ENCODE measurements at places on chromosomes 12 and 14.
A peak's percentile ranks its signal among the peaks of the same experiment; 100 is the strongest.

DNA sequence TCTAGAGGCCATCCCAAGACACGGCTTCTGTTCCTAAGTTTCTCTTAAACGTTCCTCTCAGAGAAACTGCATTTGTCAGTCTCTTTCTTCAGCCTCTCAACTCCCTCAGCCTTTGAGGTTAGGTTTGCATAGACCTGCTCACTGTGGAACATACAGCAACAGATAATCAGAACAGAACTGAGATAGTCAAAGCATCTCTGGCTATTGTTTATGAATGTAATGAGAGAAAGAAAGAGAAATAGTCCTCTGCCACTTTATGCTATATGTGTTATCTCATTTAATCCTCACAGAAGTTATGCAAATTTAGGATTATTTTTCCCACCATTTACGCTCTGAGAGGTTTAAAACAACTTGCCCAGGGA is 190.6 kb downstream of the PHLDA1 start:
- H3K27me3 ChIP-seq, result peaks cover 7% of the 10 kb centered on the region
- H3K36me3 ChIP-seq, result no peaks in the 10 kb centered on the region
- no peak overlapping the region for H3K4me3 ChIP-seq
- DNase-seq, result no peak
- no peak overlapping the region for H3K27ac ChIP-seq
- H3K4me1 ChIP-seq, result peaks cover 19% of the 10 kb centered on the region

GRCh38 chr12:92208613-92209121 is 63.0 kb upstream of the BTG1 start:
- no peaks in the 10 kb centered on the region for H3K36me3 ChIP-seq
- peak overlapping the region; percentile 44 for H3K27ac ChIP-seq

- no peaks in the 10 kb centered on the region for H3K4me1 ChIP-seq
- no peak for DNase-seq
- no peak overlapping the region for H3K27ac ChIP-seq
- peaks cover 56% of the 10 kb centered on the region for H3K27me3 ChIP-seq
- H3K4me3 ChIP-seq, result no peak overlapping the region
These were observed 9.2 kb downstream of the MYO1A start for GRCh38 chr12:57040750-57041149.

GRCh38 chr14:91038439-91038838 is 22.0 kb downstream of the RPS6KA5 start:
- H3K27ac ChIP-seq, result no peak overlapping the region
- DNase-seq, result no peak
- H3K4me1 ChIP-seq, result no peaks in the 10 kb centered on the region
- no peaks in the 10 kb centered on the region for H3K27me3 ChIP-seq

- peak; percentile 77 for DNase-seq
- H3K27me3 ChIP-seq, result no peaks in the 10 kb centered on the region
- no peak overlapping the region for H3K27ac ChIP-seq
- H3K36me3 ChIP-seq, result no peaks in the 10 kb centered on the region
These were observed 148.1 kb upstream of the NRXN3 start for GRCh38 chr14:78022059-78022458.

DNA sequence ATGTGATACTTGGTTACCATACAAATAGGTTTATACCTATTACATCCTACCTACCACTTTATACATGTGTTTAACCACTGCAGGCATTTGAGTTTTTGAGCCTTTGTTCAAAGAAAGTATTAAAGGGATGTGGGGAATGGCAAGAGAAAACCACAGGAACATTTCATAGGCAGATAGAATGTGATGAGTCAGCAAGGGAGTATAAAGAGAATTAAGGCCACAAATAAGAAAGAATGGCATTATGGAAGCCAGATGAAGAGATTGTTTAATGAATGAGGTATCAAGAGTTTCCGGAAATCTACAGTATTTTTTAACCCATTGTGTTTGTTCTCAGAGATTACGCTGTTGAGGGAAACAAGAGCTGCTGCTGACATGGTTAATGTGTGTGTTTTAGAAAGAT is 66.9 kb downstream of the METTL25 start:
- H3K36me3 ChIP-seq, result peaks cover 7% of the 10 kb centered on the region
- H3K27me3 ChIP-seq, result no peaks in the 10 kb centered on the region
- no peak overlapping the region for H3K4me3 ChIP-seq
- DNase-seq, result no peak
- no peak overlapping the region for H3K27ac ChIP-seq
- H3K4me1 ChIP-seq, result no peaks in the 10 kb centered on the region

DNA sequence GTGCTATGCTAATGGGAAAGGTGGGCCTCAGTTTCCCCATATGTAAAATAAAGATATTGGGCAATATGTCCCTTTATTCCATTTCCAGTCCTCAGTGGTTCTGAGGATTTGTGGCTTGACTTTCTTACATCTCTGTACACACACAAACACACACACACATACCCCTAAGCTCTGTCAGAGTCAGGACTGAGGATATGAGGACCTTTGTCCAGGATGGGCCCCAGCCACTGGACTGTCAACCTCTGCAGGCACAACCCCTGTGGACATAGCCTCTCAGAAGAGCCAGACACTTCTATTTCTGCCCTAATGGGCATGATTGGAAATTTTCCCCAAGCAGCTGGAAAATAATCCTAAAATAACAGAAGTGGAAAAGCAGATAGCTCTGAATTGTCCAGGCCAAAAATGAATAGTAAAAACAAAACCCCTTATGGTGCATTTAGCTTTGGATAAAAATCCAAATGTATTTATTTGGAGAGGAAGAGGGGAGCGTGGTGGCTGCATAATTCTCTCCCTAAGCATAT is 50.2 kb downstream of the RIN3 start:
- H3K27me3 ChIP-seq, result no peaks in the 10 kb centered on the region
- no peak for DNase-seq
- peaks cover 18% of the 10 kb centered on the region for H3K4me1 ChIP-seq
- no peak overlapping the region for H3K27ac ChIP-seq
- peaks cover 17% of the 10 kb centered on the region for H3K36me3 ChIP-seq
- H3K4me3 ChIP-seq, result no peak overlapping the region

- H3K27me3 ChIP-seq, result no peaks in the 10 kb centered on the region
- no peaks in the 10 kb centered on the region for H3K36me3 ChIP-seq
- no peak for DNase-seq
- H3K27ac ChIP-seq, result no peak overlapping the region
- no peak overlapping the region for H3K4me3 ChIP-seq
These were observed 263.7 kb upstream of the SEL1L start for GRCh38 chr14:81797315-81797714.

- no peaks in the 10 kb centered on the region for H3K36me3 ChIP-seq
- H3K27me3 ChIP-seq, result no peaks in the 10 kb centered on the region
- no peak overlapping the region for H3K27ac ChIP-seq
- no peak overlapping the region for H3K4me3 ChIP-seq
These were observed 329.8 kb upstream of the SFSWAP start for GRCh38 chr12:131380965-131381705.

DNA sequence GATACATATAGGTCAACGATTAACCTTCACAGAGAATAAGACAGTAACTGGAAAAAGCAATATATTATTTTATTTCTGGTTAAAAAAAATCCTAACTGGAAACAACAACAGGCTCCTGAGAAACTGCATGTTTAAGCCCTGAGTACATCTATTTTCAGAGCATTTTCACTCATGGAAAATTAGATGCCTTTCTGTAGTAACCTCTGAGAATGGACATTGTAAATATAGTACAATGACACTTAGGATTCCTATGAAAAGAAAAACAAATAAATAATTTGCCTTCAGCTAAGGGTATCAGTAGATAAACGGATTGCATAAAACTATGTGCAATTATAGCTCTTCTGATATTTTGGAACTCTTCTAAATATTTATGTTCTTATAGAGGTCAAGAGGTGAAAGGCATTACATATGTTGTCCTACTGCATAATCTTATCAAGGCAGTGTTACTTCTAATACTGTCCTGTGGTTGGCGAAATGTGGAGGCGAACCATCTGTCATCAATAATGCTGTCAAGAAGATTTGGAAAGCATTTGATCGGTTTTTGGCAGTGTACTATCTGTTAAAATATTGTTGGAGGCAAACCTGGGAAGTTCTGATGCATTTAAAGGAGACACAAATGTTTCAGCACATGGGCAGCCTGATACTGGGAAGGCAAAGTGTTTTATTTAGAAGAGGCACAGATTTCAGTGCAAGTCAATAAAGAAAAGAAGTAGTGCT is 381.8 kb downstream of the BTG1 start:
- H3K4me3 ChIP-seq, result no peak overlapping the region
- no peak overlapping the region for H3K27ac ChIP-seq
- DNase-seq, result no peak
- H3K4me1 ChIP-seq, result peaks cover 17% of the 10 kb centered on the region
- H3K27me3 ChIP-seq, result no peaks in the 10 kb centered on the region

GRCh38 chr14:61706096-61706690 is 10.9 kb downstream of the HIF1A start:
- H3K4me3 ChIP-seq, result no peak overlapping the region
- peaks cover 74% of the 10 kb centered on the region for H3K4me1 ChIP-seq
- H3K27ac ChIP-seq, result peak overlapping the region; percentile 46
- no peaks in the 10 kb centered on the region for H3K27me3 ChIP-seq
- no peak for DNase-seq

DNA sequence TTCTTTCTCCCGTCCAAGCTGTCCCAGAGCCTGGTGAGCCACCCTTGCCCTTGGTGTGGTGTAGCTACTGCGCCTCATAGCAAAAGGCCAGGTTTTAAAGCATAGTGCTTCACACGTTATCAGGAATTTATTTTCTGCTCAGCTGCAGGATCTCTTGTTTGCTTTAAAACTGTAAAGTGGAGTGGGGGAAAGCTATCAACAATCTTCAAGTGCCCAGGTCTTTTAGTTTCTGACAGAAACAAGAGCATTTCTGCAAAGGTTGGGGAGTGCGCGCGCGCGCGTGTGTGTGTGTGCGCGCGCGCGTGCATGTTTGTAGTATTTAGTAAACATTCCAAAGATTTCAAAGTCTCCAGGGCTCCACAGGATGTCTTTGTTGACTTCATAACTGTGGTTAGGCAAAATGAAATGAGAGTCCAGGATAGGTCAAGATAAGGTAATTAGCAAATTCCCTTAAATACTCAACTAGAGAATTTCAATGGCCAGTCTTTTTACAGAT is 45.5 kb downstream of the EML1 start:
- no peak overlapping the region for H3K27ac ChIP-seq
- no peaks in the 10 kb centered on the region for H3K36me3 ChIP-seq
- DNase-seq, result no peak
- H3K27me3 ChIP-seq, result no peaks in the 10 kb centered on the region

- H3K27me3 ChIP-seq, result no peaks in the 10 kb centered on the region
- peak overlapping the region; percentile 20 for H3K27ac ChIP-seq
- no peak for DNase-seq
- no peak overlapping the region for H3K4me3 ChIP-seq
- peaks cover 63% of the 10 kb centered on the region for H3K36me3 ChIP-seq
- no peaks in the 10 kb centered on the region for H3K4me1 ChIP-seq
These were observed 25.5 kb upstream of the SNAPC1 start for GRCh38 chr14:61736751-61737150.

GRCh38 chr12:47705229-47705565 is 633 bp downstream of the RPAP3 start:
- H3K36me3 ChIP-seq, result peaks cover 7% of the 10 kb centered on the region
- H3K27ac ChIP-seq, result peak overlapping the region; percentile 71
- H3K27me3 ChIP-seq, result no peaks in the 10 kb centered on the region
- H3K4me1 ChIP-seq, result peaks cover 26% of the 10 kb centered on the region
- DNase-seq, result no peak

GRCh38 chr14:38752750-38753149 is 350.3 kb downstream of the SEC23A start:
- no peaks in the 10 kb centered on the region for H3K36me3 ChIP-seq
- no peak overlapping the region for H3K4me3 ChIP-seq
- no peak for DNase-seq
- no peaks in the 10 kb centered on the region for H3K4me1 ChIP-seq
- no peaks in the 10 kb centered on the region for H3K27me3 ChIP-seq

DNA sequence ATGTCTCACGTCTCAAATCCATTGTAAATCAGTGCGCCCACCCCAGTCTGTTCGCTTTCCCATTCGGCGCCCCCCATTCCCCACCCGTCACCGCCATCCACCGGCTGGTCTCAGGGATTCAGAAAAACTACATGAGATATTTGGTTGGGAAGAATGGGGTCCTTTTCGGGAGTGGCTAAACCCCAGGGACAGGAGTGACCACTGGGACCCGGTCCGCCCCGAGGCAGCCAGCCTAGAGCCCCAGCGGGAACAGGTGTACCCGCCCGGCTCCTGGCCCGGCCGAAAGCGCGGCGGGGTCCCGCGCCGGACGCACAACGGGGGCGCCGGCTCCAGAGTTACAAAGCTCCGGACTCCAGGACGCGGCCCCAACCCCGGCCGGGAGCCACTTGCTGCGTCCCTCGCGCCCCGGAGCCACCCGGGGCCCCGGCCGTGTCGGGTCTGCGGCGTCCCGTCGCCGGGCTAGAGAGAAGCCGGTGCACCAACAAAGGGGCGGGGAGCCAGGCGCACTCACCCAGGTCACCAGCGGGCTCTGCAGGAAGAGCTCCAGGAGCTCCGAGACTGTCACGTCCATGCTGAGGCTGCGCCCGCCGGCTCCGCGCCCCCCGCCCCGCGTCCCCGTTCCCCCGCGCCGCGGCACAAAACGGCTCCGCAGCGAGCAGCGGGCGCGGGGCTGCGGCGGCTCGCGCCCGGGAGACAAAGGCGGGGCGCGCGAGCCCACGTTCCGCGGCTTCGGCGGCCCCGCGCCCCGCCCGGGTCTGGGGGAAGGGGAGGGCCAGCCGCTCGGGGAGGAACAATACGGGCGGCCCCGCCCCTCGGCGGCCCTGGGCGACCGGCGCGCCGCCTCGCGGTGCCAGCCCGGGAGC is at the start of gene CCDC88C:
Gene CCDC88C (minus strand): TSS at position 701 of the 863 bp plus-strand sequence. CDS start 130 bp downstream, at position 571.
- peaks cover 24% of the 10 kb centered on the region for H3K4me1 ChIP-seq
- no peak within 1 kb of the TSS for H3K27ac ChIP-seq
- H3K4me3 ChIP-seq, result peak within 1 kb of the TSS; percentile 57

GRCh38 chr14:105340821-105341733 is 26.5 kb downstream of the PACS2 start:
- peaks cover 4% of the 10 kb centered on the region for H3K36me3 ChIP-seq
- no peak overlapping the region for H3K4me3 ChIP-seq
- H3K27me3 ChIP-seq, result no peaks in the 10 kb centered on the region
- no peak for DNase-seq
- peaks cover 9% of the 10 kb centered on the region for H3K4me1 ChIP-seq

GRCh38 chr14:61516964-61517653 is 178.2 kb upstream of the HIF1A start:
- no peak overlapping the region for H3K4me3 ChIP-seq
- peak overlapping the region; percentile 8 for H3K27ac ChIP-seq
- peaks cover 20% of the 10 kb centered on the region for H3K4me1 ChIP-seq
- DNase-seq, result no peak

- DNase-seq, result no peak
- peak within 1 kb of the TSS; percentile 59 for H3K4me3 ChIP-seq
- H3K27me3 ChIP-seq, result no peaks in the 10 kb centered on the region
- peaks cover 25% of the 10 kb centered on the region for H3K4me1 ChIP-seq
- peak within 1 kb of the TSS; percentile 45 for H3K27ac ChIP-seq
These were observed at the start of gene RASSF9 for GRCh38 chr12:85836197-85837090. RASSF9 (minus strand) TSS chr12:85836409; CDS start chr12:85836201, 208 bp downstream.

GRCh38 chr12:22626406-22626805 is 1.4 kb downstream of the ETNK1 start:
- peak overlapping the region; percentile 88 for H3K4me3 ChIP-seq
- peak overlapping the region; percentile 97 for H3K27ac ChIP-seq
- H3K36me3 ChIP-seq, result peaks cover 1% of the 10 kb centered on the region

GRCh38 chr14:33035416-33036194 is 96.9 kb downstream of the NPAS3 start:
- H3K36me3 ChIP-seq, result no peaks in the 10 kb centered on the region
- H3K4me1 ChIP-seq, result no peaks in the 10 kb centered on the region
- H3K27me3 ChIP-seq, result no peaks in the 10 kb centered on the region
- H3K4me3 ChIP-seq, result no peak overlapping the region
- DNase-seq, result no peak

Measured in osteocyte (in vitro differentiated cells).